ENCODE measurements at places on chromosomes 1 and 21. TPM values are rescaled to one million over a fixed set of nuclear protein-coding genes. Genes with fewer than 3 reads are reported as not detected.

Gene FCRLB
- total RNA-seq = 7.9 TPM

Gene RCAN3
- total RNA-seq = 0.24 TPM

DNA sequence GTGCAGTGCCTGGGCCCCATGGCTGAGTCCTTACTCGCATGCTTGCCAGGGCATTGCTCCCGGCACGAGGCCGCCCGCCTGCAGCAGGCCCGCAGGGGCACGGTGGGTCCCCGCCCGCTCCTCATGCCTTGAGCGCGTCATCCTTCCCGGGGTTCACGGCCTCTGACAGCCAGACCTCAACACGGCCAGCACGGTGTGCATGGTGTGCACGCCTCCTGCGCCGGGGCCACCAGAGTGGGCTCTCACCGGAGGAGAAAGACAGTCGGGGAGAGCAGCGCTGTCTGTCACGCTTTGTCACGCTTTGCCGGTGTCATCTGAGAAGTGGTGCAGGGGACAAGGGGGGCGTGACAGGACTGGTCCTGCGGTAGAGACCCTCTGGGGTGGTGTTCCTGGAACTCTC lies 11.9 kb upstream of the COL18A1 start:
- DNase-seq = no peak

DNA sequence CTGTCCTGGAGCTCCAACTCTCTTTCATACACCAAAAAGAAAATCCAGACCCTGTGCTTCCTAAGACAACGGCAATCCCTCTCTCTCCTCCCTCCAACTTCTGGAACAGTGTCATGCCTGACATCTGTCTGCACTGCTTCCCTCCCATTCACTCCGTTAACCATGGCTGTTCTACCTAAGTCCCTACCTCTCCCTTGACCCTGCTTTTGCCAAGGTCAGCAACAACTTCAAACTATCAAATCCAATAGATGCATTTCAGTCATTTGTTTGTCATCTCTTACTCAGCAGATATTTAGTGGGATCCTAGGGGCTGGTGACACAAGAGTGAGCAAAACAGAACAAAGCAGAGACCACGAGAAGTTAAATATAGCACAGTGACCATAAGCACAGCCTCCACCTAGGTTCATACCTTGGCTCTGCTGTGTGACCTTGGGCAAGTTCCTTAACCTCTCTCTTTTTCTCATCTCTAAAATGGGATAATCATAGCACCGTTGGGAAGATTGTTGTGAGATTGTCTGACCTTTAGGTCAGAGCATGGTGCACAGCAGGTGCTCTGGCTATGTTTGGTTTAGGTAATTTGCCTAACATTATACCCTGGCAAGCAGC lies 88.9 kb downstream of the TMEM53 start:
- DNase-seq = no peak
